ENCODE measurements at places on chromosomes 4 and X.

GRCh38 chr4:87188932-87189331 is 31.5 kb downstream of the KLHL8 start:
- ATAC-seq = no peak

GRCh38 chr4:82213485-82214417 is 160.0 kb downstream of the HNRNPD start:
- ATAC-seq = no peak

DNA sequence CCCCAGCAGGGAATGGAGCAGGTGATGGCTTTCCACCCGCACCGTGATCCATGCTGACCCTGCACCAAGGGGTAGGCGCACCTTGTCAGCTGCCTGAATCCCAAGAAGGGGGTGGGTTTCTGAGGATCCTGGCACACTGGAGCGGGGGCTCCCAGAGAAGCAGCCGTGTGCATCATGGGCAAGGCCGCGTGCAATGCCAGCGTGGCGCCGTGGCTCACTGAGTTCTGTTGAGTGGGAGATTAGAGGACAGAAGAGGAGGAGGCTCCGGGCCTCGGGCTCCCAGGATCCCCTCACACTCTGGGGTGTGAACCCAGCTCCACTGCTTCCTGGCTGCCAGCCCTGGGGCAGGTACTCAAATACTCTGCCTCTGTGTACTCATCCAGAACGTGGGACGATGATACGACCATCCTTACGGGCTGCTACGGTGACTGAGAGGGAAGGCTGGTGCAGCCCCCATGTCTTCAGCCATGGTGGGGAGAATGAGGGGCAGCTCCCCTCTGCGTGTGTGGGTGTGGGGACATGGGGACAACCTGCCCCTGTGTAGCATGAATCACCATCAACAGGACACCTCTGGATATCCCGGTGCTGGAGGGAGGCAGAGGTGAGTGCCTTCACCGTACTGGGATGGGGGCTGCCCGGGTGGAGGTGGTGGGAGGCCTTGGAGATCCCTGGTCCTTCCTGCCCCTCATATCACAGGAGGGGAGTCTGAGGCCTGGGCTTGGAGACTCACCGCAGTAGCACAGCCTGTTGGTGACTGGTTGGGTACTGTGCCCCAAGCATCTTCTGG is 52.6 kb downstream of the CPZ start:
- no peak for ATAC-seq

GRCh38 chr4:3252831-3253641 is 4.1 kb downstream of the MSANTD1 start:
- ATAC-seq = no peak

- no peak for ATAC-seq
These were observed 97.1 kb downstream of the MGST2 start for GRCh38 chr4:139762720-139763119.

GRCh38 chr4:40990236-40990898 is 224.0 kb downstream of the APBB2 start:
- ATAC-seq = peak; percentile 89

- no peak for ATAC-seq
These were observed 40.9 kb downstream of the GPR143 start for GRCh38 chrX:9724711-9725110.

GRCh38 chrX:71935476-71935875 is 24.8 kb downstream of the NHSL2 start:
- no peak for ATAC-seq

- ATAC-seq = no peak
These were observed 13.2 kb upstream of the MAN2B2 start for GRCh38 chr4:6561706-6562371.

- ATAC-seq = peak; percentile 49
These were observed 26.5 kb downstream of the RASSF6 start for GRCh38 chr4:73593631-73594241.

- no peak for ATAC-seq
These were observed 8.6 kb downstream of the NOP14 start for GRCh38 chr4:2954358-2955185.

- no peak for ATAC-seq
These were observed 255.6 kb downstream of the ASMT start for GRCh38 chrX:1870421-1870820.

GRCh38 chr4:156581282-156582063 is 390.1 kb downstream of the PDGFC start:
- peak; percentile 50 for ATAC-seq

- no peak for ATAC-seq
These were observed 32.1 kb upstream of the SLC16A2 start for GRCh38 chrX:74389016-74389722.

DNA sequence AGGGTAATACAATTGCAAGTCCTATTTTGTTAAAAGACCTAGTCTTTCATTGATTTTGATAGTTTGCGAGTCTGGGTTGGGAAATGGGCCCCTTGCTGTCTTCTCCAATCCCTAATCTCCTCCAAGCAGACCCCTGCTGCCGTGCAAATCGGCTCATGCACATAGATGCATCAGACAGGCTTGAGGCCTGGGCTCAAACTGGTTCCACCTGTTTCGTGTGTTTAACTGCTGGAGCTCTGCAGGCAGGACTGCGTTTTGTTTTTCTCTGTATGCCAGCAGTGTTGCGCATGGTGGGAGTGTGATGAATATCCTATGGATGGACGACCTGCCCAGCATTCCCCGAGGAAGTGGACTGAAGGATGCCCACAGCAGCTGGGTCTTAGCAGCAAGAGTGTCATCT is 133.9 kb downstream of the PDGFRA start:
- ATAC-seq = no peak

- ATAC-seq = no peak
These were observed 712.4 kb upstream of the LCORL start for GRCh38 chr4:18733961-18734360.

- ATAC-seq = peak; percentile 94
These were observed 33.7 kb upstream of the STX18 start for GRCh38 chr4:4575284-4576211.

DNA sequence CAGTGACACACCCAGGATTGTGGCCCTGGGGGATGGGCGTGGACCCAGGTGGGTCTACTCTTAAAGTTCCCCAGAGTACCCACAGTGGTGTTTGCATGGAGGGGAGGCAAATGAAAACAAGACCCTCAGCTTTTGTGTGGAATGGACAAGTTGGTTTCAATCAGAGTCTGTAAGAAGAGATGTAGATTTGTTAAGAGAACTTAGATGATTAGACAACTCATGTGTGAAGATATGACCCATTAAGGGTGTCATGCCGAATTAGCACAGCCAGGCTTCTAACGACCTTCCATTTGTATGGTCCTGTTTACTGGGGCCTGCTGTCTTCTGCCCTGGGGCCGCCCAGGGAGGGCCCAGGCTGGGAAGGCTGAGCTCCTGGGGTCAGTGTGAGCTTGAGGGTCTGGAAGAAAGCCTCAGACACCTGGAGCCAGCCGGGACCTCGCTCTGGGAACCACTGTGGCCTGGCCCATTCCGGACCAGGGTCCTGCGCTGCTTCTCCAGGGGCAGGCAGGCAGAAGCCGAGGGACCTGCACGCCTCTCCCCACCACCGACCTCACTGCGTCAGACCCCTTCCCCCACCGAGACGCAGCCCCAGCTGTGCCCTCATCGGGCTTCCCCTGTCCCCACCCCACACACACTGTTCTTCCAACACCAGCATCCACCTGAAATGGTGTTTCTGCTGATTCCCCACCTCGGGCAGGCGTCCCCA is 20.4 kb downstream of the UVSSA start:
- ATAC-seq = no peak

GRCh38 chrX:149495573-149496071 is 9.5 kb downstream of the IDS start:
- peak; percentile 7 for ATAC-seq

DNA sequence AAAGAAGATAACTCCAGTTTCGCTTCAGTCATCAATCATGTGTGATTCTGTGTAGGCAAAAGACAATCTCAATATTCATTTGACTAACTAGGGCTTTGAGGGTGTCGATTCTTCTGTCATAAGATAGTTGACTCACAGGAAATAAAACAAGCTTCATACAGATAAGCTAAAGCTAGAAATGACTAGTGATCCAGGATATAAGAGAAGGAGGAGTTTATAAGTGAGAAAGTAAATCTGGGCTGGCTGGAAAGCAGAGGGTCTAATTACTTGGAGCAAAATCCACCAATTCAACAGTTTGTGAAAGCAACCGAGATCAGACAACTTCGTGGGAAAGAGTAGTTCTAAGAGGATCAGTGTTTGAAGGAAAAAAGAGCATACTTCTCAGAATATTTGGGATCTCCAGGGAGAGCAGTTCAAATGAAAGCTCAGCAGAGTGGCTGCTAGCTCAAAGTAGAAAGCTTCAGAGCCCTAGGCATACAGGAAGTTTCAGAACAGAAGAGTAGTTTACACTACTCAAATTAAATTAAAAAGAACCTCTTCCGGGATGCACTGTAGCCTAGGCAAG is 429.3 kb downstream of the INPP4B start:
- no peak for ATAC-seq

GRCh38 chr4:18840481-18840880 is 818.9 kb upstream of the LCORL start:
- ATAC-seq = no peak

Data from SK-N-SH treated with all-trans-retinoic acid at 6 μM for 48 hours (cell line).